ENCODE measurements at places on chromosomes 2 and 18.

DNA sequence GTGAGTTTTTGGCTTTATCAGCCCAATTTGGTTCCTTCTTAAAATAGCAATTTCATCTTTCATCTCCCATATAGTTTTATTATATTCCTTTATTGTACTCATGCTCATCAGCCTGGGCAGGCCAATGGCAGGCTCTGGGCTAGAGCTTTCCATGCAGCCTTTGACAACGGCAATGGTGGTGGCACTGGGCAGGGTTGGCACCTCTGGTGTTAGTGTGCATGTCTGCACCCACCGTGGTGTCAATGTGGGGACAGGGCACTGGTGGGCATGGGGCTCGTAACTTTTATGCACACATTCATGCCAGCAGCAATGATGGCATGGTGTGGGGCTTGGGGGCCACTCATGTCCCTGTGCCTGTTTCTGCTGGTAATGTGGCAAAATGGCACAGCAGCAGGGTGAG is 1305.4 kb downstream of the DSC3 start:
- DNase-seq = no peak

DNA sequence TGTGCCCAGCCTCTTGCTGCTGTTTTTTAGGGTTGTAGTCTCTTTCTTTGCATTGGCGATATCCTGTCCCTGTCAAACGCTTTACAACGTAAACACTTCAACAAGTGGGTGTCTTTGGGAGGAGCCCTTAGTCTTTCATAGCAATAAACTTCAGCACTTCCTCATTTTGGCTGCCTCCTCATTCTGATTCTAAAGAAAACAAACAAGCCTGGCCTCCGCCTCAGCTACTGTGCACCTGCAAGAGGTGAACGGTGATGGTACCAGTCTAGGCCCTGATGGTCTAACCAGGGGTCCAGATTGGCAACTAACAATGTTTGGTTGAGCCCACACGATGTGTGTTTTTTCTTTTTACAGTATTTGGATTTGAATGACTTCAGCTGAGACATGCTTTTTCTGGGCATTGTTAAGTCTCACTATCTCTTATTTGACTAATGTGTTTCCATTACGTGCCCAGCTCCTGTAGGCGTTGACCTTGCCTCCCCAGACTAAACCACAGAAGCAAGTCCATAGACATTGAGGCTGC is 53.2 kb upstream of the CUL3 start:
- DNase-seq = no peak

DNA sequence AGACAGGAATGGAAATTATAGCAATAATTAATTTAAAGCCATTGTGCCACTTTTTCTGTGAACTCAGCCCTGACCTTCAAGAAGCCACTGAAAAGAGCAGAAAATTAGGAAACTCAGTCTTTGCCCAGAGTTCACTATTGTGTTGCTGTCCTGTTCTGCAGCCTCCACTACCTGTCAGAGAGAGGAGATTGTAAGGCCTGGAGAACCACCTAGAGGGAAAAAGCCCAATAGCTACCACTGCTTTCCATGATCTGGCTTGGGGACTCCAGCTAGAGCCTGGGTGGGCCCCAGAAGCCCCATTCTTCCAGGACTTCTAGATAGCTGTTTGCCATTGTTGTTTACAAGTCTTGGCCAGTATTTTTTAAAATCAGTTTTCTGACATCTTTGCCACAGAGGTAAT is 176.1 kb upstream of the KLF7 start:
- DNase-seq = no peak

DNA sequence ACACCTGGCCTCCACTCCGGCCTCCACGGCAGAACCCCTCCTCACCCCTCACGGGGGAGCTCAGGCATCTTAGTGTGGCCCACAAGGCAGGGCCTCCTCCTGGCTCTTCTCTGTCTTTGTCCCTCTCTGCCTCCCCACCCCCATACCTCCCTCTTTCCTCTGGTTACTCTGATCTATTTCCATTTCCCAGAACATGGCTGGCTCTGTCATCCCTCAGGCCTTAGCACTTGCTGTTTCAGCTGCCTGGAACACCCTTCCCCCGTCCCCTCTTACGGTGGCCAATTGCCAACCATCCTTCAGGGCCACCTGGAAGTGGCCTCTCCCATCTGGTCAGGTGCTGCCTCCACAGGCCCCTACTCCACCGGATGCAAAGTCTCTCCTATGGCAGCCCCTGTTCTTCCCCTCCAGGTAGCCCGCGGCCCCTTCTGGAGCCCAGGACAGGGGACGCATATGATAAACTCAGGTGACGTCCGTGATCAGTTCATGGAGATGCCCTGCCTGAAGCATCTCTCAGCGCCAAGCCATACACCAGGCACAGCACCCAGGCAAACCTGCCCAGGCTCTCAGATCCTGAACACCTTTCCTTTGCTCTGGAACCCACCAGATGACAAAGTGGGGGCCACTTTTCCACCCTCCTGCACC is 3.6 kb upstream of the ECEL1 start:
- DNase-seq = no peak

- DNase-seq = no peak
These were observed 33.8 kb downstream of the SMC6 start for GRCh38 chr2:17719562-17720371.

DNA sequence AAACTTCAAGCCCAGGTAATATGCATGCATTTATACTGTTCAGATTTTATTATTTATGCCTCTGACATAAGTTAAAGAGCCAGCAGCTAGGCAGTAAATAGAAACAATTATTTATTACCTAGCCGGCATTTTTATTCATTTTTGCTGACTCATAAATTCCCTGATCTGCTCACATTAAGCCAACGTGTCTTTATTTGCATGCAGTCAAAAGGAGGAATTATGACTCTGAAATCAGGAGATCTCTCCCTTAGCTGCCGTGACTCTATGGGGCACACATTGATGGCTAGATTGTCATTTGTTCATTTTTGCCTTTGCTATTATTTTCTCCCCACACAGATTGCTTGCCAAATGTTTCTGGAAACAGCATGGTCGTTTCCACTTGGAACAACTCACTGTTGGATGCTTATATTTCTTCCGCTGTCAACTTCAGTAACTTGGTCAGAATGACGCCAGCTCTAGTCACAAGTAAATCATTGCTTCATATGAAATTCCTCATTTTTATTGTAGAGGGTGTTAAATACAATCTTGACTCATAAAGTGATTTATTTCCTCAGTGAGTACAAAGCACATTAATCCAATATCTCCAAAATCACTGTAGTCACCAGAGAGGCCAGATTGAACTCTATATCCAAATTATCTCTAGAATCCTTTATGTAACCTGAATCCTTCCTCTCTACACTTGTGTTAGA is 15.9 kb upstream of the ZBTB14 start:
- peak; percentile 26 for DNase-seq

DNA sequence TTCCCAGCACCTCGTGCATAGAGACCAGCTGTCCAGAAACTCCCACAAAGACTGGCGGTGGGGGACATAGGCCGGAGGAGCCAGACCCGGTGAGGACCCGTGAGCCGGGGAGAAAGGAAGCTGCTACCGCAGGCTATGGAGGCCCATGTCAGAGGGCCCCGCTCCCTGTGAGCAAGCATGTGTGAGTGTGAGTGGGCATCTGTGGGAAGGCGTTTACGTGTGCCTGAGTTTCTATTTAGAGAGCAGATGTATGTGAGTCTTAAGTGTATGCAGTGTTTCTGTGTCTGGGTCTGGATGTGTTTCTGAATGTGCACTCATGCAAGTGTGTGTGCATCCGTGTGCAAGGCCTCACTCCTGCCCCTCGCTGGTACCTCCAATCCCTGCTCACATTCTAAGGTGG is 187.8 kb upstream of the RAB6C start:
- DNase-seq = no peak

DNA sequence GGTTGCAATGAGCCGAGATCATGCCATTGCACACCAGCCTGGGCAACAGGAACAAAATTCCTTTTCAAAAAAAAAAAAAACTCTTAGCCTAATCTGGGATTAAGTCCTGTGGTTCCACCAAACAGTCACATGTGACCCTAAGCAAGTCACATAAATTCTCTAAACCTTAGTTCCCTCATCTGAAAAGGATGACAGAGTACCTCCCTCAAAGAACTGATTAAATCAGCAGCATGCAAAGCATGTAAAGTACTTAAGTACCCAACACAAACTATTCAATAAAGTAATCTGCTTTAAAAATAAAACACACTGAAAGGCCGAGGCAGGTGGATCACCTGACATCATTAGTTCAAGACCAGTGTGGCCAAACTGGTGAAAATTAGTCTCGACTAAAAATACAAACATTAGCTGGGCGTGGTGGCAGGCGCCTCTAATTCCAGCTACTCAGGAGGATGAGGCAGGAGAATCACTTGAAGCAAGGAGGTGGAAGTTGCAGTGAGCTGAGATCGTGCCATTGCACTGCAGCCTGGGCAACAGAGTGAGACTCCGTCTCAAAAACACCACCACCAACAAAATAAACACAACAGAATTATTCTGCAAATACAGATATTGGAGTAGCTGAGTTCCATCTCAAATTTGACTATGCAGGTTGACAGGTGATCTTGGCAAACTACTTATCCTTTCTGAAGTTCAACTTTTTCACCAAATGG is 7.0 kb downstream of the USP34 start:
- DNase-seq = no peak

- DNase-seq = no peak
These were observed 30.0 kb downstream of the THNSL2 start for GRCh38 chr2:88199912-88200682.

- DNase-seq = no peak
These were observed 435.4 kb downstream of the EIPR1 start for GRCh38 chr2:2942225-2942624.

DNA sequence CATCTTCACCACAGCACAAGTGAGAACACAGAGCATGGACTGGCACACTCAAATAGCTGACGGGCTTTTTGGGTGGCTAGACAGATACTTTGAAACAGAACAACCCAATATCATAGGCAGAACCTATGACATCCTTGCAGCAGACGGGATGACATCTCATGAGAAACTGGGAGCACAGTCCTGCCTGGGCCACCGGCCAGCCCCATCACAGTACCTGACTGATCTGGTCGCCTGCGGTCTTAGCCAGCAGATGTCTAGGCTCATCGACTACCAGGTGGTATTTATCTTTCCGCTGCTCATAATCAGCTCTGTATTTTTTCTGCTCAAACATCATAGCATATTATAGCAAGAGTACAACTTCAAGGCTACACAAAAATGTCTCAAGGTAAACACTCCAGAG is 124.3 kb downstream of the RIF1 start:
- DNase-seq = no peak

GRCh38 chr2:120735746-120736170 is at the start of gene GLI2:
TSS of gene GLI2 (plus strand) at chr2:120735868. CDS start at chr2:120797321, 61,453 bp downstream.
- peak; percentile 48 for DNase-seq

- DNase-seq = no peak
These were observed 12.9 kb downstream of the ID2 start for GRCh38 chr2:8694737-8695136.

DNA sequence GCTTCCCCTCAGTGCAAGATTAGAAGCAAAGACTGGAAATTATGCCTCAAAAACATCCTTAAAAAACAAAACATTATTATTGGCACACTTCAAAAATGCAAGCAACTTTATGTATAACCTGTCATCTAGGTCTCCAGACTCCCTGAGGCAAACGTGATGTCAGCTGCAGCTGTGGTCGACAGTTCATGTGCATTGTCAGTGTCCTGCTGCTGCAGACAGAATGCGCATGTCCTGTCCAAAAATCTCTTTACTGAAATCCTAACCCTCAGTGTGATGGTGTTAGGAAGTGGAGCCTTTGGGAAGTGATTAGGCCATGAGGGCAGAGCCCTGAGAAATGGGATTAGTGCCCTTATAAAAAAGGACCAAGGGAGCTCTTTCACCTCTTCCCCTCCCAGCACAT is 126.9 kb downstream of the CYRIA start:
- no peak for DNase-seq

DNA sequence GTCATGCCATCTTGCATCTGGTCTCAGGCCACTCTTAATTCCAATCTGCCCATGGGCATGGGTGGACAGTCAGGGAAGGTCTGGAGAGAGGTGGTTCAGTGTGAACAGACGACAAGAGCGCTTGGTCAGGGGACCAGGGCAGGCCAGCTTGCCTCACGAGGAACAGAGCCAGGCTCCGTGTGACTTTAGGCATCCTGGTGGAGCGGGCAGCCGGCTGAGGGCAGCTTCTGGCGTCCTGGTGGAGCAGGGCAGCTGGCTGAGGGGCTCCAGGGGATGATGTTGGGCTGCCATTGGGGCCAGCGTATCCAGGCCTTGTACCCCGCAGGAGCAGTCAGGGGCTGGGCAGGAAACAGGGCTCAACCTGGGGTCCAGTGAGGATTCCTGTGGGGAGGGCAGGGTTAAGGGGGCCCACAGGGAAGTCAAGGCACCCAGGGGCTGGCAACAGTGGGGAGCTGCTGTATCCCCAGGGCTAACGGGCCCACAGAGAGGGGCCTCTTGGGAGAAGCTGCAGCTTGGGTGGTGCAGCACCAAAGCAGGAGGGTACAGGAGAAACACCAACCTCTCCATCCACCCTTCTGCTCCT is 197.9 kb upstream of the TWIST2 start:
- no peak for DNase-seq

- DNase-seq = no peak
These were observed 30.7 kb upstream of the REG3G start for GRCh38 chr2:78994789-78995188.

DNA sequence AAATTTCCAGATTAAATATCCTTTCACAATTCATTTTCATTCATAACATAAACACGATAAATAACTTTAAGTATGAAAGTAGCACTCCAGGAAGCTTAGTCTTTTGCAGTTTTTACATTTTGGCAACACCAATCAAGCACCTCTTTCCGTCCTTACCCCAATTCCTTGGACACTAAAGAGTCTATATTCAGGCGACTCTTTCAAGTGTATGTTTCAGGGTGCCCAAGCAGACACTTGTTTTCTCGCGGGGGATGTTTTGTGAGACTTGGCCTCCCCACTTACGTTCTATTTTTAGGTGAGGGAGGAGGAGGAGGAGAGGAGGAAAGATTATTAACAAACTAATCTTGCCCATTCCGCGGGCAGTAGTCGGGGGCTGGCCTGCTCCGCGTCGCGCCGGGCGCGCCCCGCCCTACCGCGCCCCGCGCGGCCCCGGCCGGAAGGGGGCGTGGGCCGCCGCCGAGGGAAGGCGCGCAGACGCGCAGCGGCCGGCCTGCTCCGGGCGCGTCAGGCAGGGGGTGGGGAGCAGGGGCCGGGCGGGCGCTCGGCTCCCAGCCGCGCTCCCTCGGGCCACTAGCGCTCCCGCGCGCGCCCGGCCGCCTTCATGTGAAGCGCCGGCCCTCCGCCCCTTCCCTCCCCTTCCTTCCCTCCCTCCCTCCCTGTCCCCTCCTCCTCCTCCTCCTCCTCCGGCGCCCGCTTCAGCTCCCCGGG is at the start of gene ITPRID2:
TSS of gene ITPRID2 (plus strand) at position 473 of the 708 bp plus-strand sequence. CDS start 337 bp downstream, outside the sequence.
- peak; percentile 49 for DNase-seq

DNA sequence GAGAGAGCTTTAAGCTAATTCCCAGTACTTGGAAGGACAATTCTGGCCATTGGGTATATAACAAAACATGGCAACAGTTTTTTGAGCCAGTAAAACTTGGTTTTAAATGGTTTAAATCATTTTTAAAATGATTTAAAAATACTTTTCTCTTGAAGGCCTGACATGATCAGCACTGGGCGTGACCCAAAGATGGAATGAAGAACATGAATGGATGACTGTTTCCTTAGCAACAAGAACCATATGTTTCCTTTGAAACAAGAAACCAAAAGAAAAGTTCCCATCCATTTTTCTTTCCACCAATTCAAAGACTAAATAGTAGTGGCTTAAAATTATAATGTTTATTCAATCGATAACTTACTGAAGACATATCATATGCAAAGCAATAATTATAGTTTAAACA is 348.3 kb upstream of the FIGN start:
- no peak for DNase-seq

GRCh38 chr18:2173486-2173885 is 397.8 kb downstream of the METTL4 start:
- DNase-seq = peak; percentile 80

All from HS-5 (cell line).